HuH-7.5 (cell line): ENCODE measurements at places on chromosomes 1 and 21.

- DNase-seq, result no peak
These were observed 24.6 kb downstream of the PKP1 start for GRCh38 chr1:201307760-201308499.

- DNase-seq, result no peak
These were observed 379.8 kb downstream of the SIPA1L2 start for GRCh38 chr1:232249861-232250777.

- DNase-seq, result no peak
These were observed 30.5 kb downstream of the C1orf216 start for GRCh38 chr1:35688161-35688560.

DNA sequence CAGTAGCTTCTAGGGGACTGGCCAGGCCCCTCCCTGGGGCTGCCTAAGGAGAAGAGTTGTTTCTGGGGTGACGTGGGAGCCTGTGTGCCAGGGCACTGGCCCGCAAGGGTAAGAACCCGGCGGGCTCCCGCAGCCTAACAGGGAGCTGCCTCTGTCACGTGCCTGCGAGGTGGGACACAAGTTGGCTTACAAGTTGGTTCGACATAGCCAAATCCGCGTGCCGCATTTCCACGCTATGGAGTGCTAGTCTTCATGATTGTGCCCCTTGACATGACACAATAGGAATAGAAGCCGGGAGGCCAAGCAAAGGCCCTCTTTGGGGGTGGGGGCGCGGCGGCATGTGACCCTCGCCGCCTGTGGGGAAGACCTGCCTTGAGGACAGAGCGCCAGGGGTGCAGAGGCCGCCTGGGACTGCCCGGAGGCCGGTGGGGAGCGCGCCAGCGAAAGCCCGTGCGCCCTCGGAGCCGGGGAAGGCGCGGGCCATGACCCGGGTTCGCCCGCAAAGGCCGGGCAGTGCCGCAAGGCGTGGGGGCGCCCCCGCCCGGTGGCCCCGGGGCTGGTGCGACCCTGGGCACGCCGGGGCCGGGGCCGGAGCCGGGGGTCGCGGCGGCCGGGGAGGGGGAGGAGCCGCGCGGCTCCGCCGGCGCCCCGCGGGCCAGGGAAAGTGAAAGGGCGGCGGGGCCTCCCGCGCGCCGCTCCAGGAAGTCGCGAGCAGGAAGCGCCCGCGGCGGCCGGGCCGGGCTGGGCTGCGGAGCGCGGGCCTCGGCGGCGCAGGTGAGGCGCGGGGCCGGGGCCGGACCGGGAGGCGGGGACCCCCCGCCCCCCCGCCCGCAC, at the start of gene SLC37A1:
Gene SLC37A1 (plus strand): TSS at position 702 of the 834 bp plus-strand sequence. CDS start 4,603 bp downstream, outside the sequence.
- no peak for DNase-seq

GRCh38 chr1:81758181-81758580, 42.6 kb upstream of the ADGRL2 start:
- DNase-seq, result no peak

DNA sequence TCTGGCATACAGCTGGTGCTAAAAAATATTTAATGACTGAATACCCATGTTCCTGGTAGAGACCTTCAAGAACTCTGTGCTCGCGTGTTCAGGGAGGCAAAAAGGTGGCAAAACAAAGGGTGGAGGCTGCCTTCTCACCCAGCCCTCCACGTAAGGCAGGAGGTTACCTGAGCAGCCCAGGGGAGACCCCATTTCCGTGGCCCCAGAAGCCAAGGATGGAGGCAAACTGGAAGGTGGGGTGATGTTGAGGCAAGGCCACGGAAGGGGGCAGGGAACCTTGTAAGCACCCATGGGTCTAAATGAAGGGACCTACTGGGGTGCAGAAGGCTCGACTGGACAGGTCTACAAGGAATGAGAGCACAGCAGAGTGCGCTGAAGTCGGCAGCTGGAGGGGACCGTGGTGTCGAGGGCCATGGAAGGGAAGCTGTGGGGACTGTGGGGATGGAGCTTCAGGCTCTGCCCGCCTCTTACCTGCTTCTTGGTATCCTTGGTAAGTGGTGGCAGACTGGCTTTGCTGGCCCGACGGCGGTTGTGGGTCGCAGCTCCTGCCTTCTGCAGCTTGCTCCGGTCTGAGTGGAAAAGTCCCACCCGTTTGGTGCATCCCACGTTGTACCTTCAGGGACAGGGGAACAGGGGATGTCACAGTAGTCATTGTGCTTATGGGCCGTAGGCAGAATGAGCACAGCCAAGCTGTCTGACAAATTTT, 8.9 kb upstream of the A3GALT2 start:
- no peak for DNase-seq

GRCh38 chr1:203216274-203217138, 13.0 kb downstream of the CHIT1 start:
- peak; percentile 32 for DNase-seq

DNA sequence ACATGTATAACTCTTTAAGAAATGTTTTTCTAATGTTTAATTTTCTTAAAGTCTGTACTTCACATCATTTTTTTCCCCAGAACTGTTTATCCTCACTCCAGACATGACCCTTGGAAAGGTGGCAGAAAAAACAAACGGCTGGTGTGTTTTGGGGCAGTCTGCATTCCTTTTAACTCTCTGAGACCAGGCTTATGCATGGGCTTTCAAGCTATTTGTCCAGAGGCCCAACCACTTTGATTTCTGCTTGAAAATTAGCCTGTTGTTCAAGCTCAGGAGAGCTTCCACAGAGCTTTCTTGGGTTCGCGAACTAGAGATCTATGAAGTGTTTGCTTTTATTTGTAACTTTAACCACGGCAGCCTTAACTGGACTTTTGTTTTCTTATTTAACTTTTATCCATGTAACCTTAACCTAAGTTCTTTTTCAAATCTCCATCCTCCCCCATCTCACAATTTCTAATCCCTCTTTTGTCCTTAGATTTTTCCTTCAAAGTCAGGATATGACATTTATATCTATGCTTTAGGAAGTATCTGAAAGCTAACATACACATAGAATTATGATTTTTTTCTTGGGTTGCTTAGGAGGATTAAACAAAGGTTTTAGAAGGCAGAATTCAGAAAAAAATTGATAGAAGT, 111.8 kb downstream of the FGGY start:
- no peak for DNase-seq

DNA sequence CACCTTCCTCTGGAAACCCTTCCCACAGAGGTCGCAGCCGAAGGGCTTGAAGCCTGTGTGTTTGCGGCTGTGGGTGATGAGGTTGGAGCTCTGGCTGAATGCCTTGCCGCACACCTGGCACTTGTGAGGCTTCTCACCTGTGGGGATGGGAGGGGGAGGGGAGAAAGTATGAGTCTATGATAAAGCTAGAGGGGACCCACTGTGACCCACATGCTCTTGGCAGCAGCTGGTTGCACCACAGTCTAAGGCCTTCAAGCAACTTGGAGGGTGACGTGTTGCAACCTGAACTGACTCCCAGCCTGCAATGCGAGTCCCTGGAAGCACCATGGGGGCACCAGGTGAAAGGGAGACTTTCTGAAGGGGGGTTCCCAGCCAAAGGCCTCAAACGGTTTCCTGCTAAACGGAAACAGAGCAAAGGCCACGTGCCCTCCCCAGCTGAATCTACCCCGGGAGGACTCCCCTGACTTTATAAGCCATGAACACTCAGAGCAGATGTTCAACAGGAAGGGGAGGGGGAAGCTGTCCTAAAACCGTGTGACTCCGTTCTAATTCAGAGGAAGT, 10.6 kb downstream of the GFI1 start:
- DNase-seq, result no peak

DNA sequence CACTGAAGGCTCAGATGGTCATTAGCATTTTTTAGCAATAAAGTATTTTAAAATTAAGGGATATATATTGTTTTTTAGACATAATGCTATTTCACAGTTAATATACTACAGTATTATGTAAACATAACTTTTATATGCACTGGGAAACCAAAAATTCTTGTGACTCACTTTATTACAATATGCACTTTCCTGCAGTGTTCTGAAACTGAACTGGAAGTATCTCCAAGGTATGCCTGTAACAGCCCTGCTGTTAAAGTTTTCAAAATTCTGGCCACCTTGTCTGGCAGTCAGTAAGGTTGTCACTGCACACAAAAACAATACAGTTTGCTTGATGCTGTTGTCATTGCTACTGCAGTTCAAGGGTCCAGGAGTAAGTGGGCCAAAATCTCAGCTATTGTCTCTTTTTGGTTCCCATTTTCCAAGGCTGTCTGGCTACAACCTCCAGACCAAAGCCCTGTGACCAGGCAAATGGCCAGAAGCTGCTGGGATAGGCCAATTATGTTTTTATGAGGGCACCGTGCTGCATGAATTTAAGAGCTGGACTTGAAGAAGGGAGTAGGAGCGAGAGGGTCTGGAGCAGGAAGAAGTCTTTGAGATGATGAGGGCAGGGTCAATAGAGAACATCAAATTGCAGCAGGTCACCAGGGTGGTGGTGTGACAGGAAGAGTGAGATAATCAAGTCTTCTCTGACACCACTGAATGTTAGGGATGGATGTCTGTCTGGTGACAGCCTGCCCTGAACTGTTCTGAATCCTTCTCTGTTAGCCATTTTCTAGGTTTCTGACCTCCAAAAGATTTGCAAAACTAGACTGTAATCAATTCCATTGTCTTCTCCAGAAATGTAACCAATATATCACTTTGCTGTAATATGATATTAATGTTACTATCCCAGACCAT, 82.3 kb upstream of the CACHD1 start:
- DNase-seq, result no peak

DNA sequence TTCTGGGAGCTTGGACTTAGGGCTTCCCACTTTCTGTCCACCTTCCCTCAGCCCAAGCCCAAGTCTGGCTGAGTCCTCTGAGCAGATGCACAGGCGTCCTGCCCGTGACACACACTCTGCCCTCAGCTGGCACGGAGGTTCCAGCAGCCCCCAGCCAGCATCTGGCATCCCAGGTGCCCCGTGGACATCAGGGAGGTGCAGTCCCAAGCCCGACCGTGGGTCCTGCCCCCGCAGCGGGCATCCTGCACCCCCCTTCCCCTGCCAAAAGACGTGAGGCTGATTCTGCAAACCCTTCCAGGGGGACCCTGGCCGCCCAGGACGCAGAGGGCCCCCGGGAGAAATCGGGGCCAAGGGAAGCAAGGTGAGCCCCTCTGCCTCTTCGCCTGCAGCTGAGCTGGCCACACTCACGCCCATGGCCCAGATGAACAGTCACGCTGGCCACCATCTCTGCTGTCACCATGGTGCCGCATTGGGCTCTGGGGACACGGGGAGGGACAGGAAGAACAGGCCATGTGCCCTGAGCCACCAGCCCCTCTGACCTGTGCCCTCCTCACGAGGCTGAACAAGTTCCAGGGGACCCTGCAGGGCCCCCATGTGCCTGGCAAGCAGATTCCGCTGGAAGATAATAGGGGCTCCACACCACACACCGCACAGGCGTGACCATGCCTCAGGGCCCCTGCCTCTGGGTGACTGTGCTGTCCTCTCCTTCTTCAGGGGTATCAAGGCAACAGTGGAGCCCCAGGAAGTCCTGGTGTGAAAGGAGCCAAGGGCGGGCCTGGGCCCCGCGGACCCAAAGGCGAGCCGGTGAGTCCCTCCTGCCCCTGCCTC, 20.6 kb downstream of the COL6A2 start:
- no peak for DNase-seq

DNA sequence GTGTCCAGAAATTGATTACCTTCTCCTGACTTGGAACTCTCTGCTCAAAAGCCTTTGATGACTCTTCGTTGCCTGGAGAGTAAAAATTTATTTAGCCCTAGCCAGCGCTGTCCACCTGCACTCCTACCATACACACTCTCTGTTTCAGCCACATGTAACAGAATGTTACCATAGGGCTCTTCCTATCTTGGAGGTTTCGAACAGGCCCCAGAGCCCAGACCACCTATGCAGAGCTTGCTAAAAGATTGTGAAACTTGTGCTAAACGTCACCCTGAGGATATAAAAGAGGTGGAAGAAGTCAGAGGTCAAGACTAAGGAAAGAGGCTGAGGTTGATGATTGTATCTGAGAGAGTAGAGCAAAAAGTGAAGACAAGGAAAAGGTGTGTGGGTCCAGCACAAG, 237.0 kb upstream of the HOOK1 start:
- no peak for DNase-seq

DNA sequence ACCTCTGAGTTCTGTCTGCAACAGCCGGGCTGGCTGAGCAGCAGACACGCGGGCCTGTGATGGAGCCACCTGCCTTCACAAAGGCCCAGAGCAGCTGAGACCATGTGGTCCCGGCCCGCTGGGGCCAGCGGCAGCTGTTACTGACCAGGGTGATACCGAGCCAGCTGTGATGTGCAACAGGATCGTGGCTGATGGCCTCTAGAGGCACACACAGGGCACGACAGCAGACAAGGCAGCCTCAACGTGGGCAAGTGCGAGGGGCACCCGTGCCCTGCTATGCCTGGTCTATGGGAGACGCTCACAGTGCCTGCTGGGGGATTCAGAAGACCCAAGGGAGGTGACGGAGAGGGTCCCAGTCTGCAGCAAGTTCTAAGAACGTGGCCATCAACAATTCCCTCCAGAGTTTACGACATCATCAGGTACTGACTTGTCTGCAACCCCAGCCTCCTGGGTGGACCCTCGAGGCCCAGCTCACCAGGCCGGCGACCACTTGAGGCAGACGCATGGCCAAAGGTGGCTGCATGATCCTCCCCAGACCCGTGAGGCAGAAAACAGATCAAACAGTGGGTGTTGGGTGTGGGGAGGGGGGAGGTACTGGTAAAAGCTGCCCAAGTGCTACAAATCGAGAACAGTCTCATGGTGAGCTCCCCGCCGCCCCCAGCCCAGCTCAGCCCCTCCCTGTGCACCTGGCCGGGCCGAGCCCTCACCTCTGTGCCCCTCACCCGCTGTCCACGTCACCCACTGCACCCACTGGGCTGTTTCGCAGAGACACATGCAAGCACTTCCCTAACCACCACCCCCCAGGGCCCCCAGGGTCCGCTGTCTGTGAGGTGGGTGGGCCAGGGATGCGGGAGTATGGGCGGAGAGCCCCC, 6.0 kb downstream of the POFUT2 start:
- no peak for DNase-seq

DNA sequence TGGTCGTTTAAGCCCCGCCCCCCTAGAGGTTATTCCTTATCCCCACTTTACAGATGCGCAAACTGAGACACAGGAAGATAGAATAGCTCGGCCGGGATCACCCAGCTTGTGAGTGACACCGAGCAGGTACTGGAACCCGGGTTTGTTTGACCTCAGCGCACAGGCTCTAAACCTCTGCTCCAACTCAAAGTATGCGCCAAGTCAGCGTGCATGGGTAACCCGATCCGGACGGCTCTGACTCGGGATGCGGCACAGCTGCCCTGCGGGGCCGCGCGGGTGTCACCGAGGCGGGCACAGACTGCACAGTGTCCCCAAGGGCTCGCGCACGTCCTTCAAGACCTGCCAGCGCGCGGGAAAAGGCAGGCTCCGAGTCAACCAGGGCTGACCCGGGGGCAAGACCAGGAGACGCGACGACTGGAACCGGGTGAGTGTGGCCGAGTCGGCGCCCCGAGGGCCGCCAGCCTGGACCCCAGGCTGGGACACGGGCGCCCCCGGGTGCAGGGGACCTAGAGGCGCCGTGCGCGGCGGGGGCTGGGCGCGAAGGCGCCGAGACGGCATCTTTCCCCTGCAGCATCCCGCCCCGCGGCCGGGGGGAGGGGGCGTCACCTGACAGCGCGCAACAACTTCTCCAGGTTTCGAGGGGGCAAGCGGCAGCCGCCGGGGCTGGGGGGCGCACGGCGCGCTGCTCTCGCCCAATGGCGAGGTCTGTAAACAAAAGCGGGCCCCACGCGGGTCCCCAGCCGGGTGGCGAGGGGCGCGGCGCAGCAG, 101.9 kb upstream of the SOD1 start:
- no peak for DNase-seq
